ENCODE measurements at places on chromosomes 4 and X. TPM values are rescaled to one million over a fixed set of nuclear protein-coding genes. Genes with fewer than 3 reads are reported as not detected.

- DNase-seq, result no peak
These were observed 160.7 kb upstream of the NPY2R start for GRCh38 chr4:155047755-155048154.

DNA sequence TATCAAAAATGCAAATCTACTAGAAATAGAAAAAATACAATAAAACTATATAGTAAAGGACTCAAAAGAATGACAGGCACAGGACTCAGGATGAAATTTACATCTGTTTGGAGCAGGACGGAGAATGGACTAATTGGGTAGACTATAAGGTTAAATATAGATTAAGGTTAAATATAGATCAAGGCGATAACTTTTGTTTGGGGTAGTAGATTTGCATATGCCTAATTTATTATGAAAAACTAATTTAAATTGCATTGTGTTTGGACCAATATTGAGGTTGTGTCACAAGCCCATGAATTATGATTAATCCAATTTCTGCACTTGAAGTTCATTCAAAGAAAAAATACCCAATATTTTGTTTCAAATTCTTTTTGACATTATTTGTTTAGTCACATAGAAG lies 31.0 kb downstream of the MTHFD2L start:
- DNase-seq, result no peak

Gene TXK
- 2.5 TPM for total RNA-seq

GRCh38 chr4:16590797-16591196 lies 307.6 kb downstream of the LDB2 start:
- DNase-seq, result no peak

- DNase-seq, result no peak
These were observed 52.6 kb downstream of the CPZ start for GRCh38 chr4:8644966-8645752.

Gene DIPK2B
- total RNA-seq, result 0.61 TPM

DNA sequence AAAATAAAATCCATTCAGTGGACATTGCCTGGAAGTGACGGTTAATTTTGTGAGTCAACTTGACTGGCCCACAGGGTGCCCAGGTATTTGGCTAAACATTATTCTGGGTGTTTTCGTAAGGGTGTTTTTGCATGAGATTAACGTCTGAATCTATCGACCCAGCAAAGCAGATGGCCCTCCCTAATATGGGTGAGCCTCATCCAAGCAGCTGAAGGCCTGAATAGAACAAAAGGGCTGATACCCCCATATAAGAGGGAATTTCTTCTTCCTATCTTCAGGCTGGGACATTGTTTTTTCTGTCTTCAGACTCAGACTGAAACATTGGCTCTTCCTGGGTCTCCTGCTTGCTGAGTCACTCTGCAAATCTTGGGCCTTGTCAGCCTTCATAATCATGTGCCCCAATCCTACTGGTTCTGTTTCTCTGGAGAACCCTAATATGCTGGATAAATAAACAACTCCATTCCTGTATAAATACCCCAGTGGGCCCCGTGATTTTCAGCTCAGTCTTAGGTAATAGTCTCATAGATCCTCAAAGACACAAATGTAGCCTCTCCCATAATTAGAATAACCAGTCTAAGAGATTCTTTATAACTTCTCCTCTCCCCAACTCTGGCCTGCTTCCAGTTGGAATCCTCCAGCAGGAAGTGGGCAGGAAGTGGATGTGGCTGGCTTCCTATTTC lies 33.1 kb upstream of the DDX3X start:
- DNase-seq, result no peak

DNA sequence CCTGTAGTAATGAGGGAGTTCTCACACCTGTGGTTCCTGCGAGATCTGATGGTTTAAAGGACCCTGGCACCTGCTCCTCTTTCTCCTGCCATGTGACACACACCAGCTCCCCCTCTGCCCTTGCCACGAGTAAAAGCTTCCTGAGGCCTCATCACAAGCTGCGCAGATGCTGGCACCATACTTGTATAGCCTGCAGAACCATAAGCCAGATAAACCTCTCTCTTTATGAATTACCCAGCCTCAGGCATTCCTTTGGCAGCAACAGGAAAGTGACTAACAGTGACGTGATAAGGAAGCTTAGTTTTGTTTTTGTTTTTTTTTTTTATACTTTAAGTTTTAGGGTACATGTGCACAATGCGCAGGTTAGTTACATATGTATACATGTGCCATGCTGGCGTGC lies 130.9 kb downstream of the AFAP1 start:
- no peak for DNase-seq

DNA sequence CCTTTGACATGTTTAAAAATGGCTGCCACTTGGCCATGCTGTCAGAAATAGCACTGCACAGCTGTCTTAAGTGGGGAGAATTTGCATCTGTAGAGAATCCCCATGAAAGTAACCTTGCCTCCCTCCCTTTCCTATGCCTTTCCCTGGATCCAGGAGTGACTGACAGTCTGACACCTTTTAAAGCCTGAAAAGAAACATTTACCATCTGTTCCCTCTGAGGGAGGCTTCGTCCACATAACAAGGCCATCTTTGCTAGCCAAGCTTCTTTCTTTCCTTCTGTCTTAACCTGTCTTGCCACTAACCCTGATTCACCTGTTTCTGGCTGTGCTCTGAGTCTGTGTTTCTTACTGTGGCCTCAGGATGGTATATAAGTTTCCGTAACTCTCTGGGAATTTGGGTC lies 21.3 kb upstream of the AADAT start:
- DNase-seq, result no peak

GRCh38 chrX:34580069-34580468 lies 77.0 kb downstream of the TMEM47 start:
- DNase-seq, result no peak

GRCh38 chr4:89353514-89353913 lies 45.9 kb upstream of the GPRIN3 start:
- DNase-seq, result no peak

DNA sequence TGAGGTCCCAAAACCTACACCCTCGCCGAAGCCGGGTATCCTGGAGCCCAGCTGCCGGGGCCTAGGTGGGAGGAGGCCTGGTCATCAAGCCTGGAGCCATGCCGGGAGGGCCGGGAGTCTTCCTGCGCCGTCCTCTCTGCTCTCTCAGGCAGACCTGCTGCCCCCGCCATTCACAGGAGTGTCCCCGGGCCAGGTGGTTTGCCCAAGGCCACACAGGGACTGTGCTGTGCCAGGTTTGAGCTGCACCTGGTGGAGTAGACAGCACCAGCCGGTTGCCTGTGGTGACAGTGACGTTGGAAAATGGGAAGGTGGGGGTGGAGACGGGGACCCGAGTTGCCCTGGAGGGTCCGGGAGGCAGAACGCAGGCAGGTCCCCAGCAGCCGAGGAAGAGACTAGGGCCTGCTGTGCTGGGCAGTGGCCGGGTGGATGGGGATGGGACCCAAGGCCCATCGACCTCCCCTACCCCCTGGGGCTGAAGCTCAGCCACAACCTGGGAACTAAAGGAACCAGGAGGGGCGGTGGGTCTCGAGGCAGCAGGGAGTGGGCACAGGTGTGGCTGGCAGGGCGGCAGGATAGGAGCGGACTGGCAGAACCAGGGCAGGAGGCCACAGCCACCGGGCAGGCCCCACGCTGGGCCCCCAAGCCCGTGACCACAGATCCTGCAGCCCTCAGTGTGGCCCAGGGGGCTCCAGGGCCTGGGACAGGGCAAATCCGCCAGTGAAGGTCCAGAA lies 9.5 kb downstream of the DOK7 start:
- peak; percentile 15 for DNase-seq

DNA sequence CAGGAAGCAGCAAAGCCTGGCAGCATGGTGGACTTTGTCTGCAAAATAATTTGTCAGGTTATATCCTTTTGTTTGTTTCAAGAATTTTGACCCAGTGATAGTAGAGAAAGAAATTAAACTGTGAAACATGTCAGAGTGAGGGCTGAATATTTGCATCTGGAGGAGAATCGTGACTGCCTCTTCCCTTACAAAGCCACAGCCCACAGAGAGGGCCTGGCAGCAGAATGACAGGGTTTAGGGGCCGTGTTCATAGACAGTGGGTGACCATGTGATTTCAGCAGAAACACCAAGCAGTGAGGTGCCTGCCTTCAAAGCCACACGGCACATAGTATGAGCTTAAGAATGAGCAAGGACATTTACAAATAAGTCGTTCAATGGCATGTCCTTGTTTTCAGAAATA lies 24.4 kb upstream of the PLAC8 start:
- no peak for DNase-seq

DNA sequence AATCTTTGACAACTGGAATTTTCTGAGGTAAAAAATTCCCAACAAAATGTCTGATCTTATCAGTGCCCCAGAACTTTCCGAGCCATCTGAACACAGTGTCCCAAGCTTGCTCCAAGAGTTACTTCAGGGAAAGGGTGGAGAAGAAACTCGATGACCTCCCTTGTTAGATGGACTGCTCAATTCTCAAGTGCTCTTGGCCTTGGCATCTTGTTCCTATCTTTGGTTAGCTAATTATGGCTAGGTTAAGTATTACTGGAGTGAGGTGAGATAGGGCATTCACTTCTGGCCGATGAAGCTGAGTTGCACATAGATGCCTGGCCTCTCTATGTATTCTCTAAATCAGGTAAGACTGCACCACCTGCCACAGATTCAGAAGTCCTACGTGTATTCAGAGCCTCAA lies 9.1 kb upstream of the S100G start:
- DNase-seq, result no peak

All from right lobe of liver (tissue), 6 donors.